ENCODE measurements at places on chromosomes 2 and 18.

GRCh38 chr2:9782197-9782719, 61.0 kb upstream of the TAF1B start:
- no peak for DNase-seq

DNA sequence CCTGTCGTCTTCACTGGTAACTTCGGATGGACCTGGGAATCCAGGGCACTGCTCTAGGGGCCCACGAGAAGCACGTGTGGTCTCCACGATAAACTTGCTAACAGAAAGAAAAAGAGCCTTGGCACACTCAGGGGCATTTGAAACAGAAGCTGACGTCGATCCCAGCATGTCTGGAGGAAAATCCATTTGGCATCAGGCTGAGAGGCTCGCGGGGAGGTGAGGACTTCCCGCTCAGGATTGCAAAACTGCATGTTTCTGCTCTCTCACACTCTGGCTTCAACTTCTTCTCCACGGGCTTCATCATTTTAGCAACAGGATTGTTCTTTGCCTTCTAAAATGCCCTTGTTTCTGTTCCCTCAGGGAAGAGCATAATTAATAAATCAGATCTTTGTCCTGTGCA, 181.7 kb upstream of the COPS8 start:
- no peak for DNase-seq

- no peak for DNase-seq
These were observed 494.7 kb downstream of the BCL11A start for GRCh38 chr2:60058781-60059180.

- DNase-seq, result no peak
These were observed 111.4 kb downstream of the SPP2 start for GRCh38 chr2:234161932-234162331.

GRCh38 chr2:196504788-196505187, 134.7 kb upstream of the CCDC150 start:
- DNase-seq, result no peak

DNA sequence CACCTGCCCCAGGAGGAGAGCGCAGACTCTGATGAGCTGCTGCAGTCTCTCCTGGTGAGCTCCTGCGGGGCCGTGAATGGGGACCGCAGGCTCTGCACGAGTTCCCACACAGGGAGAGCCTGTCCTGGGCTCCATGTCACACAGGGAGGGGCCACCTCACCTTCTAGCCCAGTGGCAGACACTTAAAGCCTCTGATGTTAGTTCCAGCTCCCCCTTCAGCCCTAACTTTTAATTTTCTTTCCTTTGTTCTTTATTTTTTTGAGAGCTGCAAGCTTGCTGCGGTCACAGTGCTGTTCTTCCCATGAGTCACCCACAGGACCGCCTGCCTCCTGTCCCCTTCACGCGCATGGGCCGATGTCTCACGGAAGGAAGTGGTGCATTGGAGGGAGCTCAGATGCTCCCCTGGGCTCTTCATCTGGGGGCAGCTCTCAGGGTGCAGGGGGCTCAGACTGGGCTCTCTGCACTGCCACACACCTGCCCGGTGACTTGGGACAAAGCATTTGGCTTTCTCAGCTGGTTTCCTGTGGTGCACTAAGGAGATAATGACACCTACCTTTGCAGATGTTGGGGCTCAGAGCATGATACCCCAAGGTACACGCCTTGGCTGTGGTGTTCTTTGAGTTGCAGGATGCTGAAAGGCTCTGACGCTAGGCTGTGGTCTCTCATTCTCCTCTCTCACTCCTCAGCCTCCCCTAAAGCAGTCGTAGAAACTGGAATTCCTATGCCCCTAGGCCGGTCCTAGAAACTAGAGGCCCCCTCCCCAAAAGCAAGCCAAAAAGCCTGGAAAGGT, 37.2 kb upstream of the PXDN start:
- DNase-seq, result no peak

Data from WTC11 (cell line).